Activated T-helper 1 cell treated with anti-CD3 and anti-CD28 coated beads, Interleukin-12 subunit alpha, Interleukin-12 subunit beta, Interleukin-2, Interleukin-4 antibody, amounts not matched to agents 30 ng/mL and 10 ng/mL and 1 ng/mL, durations not matched to agents 14 hours and 24 hours and 36 hours (primary cell): ENCODE measurements at places on chromosomes 13 and 19. TPM values are rescaled to one million over a fixed set of nuclear protein-coding genes. Genes with fewer than 3 reads are reported as not detected.

The C1QTNF9 gene
- not detected in 2 replicates for total RNA-seq

The CACNG6 gene
- total RNA-seq, result not detected in 2 replicates

The FGF22 gene
- total RNA-seq, result not detected in 2 replicates

DNA sequence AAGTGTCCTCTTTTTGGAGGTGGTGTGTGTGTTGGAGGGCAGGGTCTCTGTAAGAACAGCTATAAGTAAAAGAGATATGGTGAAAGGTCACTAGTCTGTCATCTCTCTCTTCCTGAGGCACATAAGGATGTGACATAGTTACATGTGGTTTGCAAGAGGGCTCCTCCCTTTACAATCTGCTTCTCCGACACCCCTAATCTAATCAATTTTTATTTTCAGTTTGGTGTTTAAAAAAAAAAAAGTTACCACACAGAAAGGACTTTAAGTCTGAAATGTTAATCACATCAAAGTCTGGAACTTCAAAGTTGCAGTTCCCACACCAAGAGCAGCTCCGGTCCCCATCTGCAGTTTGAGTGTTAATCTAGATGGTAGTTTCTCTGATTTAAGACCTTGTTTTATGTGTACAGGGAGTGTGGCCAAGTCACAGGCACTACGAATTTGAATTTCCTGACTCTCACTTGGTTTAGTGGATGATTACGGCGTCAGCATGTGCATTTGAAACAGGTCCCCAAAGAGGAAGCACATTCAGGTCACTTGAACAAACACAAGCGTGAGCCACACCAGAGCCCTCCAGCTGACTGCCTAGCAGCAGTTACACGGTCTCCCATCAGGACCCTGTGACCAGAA, 53.1 kb downstream of the FOXO1 start:
- H3K4me3 ChIP-seq, result peak overlapping the region; percentile 78
- no peaks in the 10 kb centered on the region for H3K27me3 ChIP-seq
- H3K36me3 ChIP-seq, result peaks cover 27% of the 10 kb centered on the region
- peak overlapping the region; percentile 91 for H3K27ac ChIP-seq
- peak; percentile 45 for DNase-seq
- H3K4me1 ChIP-seq, result peaks cover 78% of the 10 kb centered on the region

- peaks cover 28% of the 10 kb centered on the region for H3K27me3 ChIP-seq
- DNase-seq, result no peak
- H3K36me3 ChIP-seq, result peaks cover 15% of the 10 kb centered on the region
- peaks cover 36% of the 10 kb centered on the region for H3K4me1 ChIP-seq
These were observed 971 bp downstream of the FOSB start for GRCh38 chr19:45468803-45469131.
